KBM-7 (cell line): ENCODE measurements at places on chromosomes 4 and X.
A peak's percentile ranks its signal among the peaks of the same experiment; 100 is the strongest.

DNA sequence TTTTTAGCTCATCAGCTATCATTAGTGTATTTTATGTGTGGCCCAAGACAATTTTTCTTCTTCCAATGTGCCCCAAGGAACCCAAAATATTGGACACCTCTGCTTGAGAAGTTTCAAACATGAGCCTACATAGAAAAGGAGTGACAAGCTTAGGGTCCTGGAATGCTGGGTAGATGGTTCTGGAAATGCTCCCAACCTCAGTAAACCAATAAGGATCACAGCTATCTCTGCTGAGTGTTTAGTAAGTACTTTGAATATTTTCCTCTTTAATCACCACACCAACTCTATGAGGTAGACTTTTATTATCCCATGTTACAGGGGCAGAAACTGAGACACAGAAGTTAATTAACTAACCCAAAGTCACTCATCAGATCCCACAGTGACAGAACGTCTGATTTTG, 164.9 kb upstream of the KLF3 start:
- no peak for DNase-seq

DNA sequence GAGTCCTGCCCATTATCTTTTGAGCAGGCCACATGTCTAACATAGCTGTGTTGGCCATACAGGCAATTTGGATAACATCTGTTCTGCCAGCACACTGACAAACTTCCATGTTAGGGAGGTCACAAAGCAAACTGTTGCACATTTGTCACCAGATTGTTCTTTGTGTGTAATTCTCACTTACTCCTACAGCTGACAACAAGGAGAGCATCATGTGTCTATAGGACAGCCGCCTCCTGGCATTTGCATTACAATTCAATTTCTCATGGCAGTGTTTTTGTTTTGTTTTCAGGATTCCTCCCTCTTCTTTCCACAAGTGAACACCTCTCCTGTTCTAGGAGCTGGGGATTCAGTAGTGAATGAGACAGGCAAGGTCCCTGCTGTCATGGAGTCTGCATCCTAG, 94.3 kb upstream of the LEF1 start:
- no peak for DNase-seq

DNA sequence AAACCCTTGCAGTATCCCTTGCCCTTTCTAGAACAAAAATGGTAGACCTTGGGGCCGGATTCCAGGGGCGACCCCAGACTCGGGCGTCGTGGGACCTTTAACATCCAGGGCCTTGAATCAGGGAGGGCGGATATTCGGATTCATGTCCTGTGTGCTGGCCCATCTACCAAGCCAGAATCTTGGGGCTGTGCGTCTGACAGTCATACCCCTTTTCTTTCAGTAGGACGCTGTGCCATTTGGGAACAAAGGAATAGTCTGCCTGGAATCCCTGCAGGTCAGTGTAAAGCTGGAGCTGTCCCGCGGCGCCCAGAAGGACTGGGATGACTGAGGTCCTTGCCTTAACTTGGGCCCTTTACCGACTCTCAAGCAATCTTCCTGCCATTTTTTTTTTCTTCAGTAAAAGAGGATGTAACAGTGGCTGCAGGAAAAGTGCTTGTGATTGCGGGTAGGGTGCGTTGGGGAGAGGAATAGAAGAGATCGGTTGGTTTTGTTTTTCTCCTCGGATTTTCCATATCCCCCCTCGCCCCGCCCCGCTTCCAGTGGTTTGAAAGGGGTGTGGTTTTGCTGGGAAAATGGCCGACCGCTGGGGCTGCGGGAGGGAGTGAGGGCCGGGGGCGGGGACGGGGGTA, 518 bp downstream of the ARMCX1 start:
- no peak for DNase-seq

- no peak for DNase-seq
These were observed 466.6 kb downstream of the INPP4B start for GRCh38 chr4:142379277-142380051.

DNA sequence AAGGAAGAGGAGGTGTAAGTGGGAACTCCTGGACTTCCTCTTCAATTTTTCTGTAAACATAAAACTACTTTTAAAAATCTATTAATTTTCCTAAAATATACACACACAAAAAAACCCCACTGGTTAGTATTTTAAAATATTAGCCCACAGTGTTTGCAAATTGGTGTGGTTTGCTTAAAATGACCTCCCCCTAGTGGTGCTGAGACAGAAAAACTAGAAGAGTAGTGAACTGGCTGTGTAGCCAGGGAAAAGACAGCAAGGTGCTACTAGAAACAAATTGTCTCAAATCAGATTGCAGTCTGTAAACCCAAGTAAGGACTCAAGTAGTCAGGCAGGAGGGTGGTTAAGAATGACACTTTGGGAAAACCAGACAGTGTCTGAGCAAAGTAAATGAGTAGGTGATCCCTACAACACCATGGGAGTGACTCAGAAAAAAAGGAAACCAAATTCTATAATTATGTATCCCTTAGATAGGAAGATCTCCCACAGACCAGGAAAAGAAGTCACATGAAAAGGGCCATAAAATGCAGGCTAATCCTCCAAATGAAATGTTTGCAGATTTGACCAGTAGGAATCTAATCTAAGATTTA, 26.0 kb downstream of the AMTN start:
- peak; percentile 1 for DNase-seq

DNA sequence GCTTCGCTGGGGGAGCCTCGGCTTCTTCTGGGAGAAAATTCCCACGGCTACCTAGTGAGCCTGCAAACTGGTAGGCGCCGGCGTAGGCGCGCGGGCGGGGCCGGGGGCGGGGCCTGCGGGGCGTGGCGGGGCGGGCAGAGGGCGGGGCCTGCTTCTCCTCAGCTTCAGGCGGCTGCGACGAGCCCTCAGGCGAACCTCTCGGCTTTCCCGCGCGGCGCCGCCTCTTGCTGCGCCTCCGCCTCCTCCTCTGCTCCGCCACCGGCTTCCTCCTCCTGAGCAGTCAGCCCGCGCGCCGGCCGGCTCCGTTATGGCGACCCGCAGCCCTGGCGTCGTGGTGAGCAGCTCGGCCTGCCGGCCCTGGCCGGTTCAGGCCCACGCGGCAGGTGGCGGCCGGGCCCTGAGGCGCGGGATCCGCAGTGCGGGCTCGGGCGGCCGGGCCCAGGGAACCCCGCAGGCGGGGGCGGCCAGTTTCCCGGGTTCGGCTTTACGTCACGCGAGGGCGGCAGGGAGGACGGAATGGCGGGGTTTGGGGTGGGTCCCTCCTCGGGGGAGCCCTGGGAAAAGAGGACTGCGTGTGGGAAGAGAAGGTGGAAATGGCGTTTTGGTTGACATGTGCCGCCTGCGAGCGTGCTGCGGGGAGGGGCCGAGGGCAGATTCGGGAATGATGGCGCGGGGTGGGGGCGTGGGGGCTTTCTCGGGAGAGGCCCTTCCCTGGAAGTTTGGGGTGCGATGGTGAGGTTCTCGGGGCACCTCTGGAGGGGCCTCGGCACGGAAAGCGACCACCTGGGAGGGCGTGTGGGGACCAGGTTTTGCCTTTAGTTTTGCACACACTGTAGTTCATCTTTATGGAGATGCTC, at the start of gene HPRT1:
Gene HPRT1 (plus strand): TSS at position 161 of the 857 bp plus-strand sequence. CDS start 147 bp downstream, at position 308.
- DNase-seq, result peak; percentile 88

DNA sequence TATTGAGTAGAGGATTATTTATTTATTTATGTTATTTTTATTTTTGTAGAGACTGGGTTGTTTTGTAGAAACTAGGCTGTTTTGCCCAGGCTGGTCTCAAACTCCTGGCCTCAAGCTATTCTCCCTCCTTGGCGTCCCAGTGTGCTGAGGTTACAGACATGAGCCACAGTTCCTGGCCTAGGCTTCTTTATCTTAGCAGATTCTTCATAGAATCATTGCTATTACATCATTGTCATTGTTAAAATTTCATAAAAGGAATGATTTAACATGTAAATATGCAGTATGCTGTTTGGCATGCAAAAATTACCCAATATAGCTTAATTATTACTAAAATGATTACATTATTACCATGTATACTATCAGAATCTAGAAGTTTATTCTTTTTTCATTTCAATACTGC, 24.2 kb downstream of the SULT1E1 start:
- no peak for DNase-seq

- DNase-seq, result peak; percentile 16
These were observed 203.8 kb downstream of the AASDH start for GRCh38 chr4:56183344-56183959.

DNA sequence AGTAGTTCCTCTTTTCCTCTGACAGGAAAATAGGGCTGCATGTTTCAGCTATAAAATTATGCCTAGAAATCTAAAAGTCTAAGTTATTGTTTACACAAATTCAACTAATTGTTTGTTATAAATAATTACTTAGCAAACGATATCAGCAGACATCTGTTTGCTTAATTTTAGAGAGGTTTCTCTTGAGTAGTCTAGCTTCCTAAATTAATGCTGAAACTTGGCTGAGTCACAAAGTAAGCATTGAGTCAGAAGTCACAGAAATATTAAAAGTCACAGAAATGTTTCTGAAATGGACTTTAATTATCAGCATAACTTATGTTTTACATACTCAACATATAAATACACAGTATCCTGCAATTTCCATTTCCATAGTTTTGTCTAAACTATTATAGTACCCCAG, 1044.0 kb downstream of the CCSER1 start:
- no peak for DNase-seq

DNA sequence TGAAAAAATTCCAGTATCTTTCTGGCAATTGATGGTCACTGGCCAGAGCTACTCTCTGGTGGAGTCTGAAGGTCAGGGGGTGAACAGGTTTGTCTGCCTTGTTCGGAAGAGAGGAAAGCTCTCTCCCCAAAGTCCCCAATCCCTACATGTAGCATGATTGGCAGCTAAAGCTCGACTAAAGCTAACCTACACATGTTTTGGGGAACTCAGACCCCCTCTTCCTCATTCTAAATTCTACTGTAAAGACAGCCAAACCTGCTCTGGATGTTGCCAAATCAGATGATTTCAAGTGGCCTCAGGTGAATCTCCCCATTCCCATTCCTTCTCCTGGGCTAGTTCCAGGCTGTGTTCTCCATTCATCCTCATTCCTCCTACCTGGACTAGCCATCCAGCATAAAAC, 84.1 kb downstream of the MSN start:
- peak; percentile 52 for DNase-seq

DNA sequence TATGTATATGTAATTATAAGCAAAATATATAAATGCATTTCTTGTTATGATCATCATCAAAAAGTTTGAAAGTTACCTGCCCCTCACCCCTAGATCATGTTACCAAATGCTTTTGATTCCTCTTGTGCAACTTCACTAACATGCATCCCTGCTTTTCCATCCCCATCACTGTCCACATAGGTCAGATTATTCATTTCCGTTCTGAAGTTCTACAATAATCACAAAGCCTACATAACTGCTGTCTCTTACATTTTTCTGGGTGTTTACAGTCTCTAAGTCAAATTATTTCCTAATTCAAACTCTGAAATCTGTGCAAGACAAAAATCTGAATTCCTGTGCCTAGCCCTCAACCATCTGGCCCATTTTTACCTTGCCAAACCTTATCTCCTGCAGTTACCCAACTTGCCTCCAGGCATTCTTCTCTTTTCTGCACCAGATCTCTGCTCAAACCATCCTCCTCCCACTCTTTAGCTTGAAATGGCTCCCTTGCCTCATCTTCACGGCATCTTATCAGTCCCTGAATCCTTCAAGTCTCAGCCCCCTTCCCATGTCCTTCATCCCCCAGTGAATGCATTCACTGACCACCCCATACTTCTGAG, 42.4 kb upstream of the SLC39A8 start:
- DNase-seq, result no peak

DNA sequence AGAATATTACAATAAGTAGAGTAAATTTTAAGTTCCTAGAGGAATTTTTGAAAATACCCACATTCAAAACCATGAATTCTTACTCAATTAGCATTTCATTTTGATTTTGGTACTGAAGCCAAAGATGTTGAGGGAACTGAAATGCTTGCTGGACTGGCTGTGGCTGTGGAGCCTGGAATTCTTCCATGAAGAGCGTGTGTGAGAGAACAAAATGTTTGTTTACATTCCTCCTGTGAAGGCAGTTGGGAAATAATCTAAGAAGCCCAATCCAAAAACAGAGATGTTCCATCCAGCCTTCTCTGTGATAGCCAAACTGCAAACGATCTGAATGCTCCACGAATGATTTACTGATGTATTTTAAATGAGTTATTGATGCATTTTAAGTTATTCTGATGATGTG, 3.8 kb upstream of the ADH1B start:
- DNase-seq, result no peak

DNA sequence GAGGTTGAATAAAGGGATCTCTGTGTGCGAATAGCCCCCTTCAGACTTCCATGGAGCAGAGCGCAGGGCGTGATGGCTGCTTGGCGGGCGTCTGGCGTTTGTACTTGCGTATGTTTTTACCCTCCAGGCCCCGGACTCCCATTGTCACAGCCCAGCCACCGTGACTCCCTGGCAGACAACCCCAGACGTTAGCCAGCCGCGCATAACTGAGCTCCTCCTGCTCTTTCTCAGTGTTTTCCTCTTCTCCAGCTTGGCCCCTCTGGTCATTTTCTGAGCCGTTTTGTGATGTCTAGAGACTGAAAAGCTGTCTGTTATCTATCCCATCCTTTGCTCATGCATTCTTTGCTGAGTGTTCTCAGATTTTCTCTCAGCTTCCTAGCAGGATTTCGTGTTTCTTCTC, 54.3 kb downstream of the IGFBP7 start:
- DNase-seq, result no peak

GRCh38 chr4:8754634-8755589, 116.7 kb downstream of the HMX1 start:
- DNase-seq, result no peak

- DNase-seq, result no peak
These were observed 3.5 kb upstream of the TMSB4X start for GRCh38 chrX:12971282-12972003.

DNA sequence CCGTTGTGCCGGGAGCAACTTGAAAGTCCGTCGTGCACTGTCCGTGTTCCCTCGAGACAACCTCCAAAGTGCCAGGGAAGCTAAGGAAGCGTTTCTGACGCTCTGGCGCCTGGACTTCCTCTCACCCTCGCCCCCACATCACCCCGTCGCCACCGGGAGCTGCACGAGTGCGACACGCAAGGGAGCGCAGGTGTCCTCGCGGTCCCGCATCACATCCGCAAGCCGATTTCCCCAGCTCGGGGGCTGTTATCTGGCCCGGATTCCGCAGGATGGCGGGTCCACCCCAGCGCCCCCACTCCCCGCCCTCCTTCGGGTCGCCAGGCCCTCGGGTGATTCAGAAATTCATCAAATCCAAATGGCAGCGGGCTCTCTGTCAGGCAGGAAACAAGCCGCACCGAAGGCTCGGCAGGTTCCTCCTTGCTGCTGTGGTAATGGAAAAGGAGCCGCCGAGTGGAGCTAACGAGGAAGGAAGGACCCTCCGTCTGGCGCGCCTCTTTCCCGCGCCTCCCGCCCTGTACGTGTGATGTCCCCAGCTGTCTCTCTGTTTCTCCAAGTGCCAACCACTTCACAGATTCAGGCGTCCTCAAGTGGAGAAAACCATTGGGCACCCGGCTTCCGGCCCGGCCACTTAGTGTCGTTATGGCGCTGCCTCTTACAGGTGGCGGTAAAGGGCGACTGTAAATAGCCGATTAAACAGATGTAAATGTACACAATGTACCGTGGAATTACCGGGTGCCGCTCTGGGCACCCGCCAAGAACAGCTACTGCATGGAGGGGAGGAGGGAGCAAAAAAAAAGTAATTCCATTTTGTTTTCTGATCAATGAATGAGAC, 921 bp upstream of the SETD7 start:
- peak; percentile 85 for DNase-seq

- no peak for DNase-seq
These were observed 1230.4 kb downstream of the PCDH18 start for GRCh38 chr4:136301749-136302495.

GRCh38 chrX:145630806-145631435, 186.7 kb upstream of the SLITRK2 start:
- DNase-seq, result no peak
